ENCODE measurements at places on chromosomes 13 and 19.

GRCh38 chr19:55257461-55258420, 1.1 kb downstream of the PPP6R1 start:
- DNase-seq = no peak

DNA sequence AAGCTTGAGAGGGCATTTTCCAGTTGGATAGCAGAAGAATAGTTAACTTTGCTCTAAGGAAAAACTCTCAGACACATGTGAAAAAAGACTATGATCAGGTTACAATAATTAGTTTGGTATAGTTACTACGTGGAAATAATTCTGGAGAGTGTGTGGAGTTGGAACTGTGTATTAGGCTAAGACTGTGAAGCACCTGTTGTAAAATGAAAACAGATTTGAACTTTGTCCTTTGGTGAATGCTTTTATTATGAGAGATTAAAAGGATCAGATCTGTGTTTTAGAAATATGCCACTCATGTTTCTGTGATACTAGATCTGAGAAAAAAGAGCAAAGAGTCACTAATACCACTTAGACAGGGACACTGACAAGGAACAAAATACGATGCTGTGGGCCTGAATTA, 807.5 kb upstream of the ATXN8OS start:
- DNase-seq = no peak

DNA sequence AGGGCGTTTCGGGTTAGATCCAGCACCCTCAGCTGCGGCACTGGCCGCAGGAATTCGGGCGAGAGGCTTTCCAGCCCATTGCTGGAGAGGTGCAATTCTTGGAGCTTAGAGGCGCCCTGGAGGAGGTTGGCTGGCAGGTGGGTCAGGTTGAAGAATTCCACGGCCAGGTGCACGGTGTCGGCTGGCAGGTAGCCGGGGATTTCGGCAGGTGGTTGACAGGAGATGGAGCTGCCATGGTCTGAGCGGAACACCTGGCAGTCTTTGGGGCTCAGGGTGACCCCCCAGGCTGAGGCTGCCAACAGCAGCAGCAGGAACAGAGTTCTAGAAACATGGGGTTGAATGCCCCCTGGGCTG, 1.3 kb downstream of the LRG1 start:
- DNase-seq = no peak

GRCh38 chr19:55392820-55393761, 7.4 kb downstream of the RPL28 start:
- DNase-seq = no peak

DNA sequence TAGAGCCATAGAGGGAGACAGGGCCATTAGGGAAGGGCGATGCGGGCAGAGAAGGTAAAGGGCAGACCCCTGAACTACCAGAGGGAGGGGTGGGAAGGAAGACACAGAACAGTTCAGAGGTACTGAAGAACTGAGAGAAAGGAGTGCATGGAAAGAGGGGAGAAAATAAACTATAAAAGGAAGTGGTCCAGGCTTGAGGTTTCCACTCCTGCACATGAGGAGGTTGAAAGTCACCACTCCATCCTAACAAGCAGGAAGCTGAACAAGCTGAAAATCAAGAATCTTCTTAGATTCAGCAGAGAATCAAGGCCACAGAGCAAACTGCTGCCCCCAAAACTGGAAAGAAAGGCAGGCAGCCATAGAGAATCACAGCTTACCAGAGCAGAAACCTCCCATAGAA, 45.1 kb downstream of the MIPEP start:
- DNase-seq = no peak

DNA sequence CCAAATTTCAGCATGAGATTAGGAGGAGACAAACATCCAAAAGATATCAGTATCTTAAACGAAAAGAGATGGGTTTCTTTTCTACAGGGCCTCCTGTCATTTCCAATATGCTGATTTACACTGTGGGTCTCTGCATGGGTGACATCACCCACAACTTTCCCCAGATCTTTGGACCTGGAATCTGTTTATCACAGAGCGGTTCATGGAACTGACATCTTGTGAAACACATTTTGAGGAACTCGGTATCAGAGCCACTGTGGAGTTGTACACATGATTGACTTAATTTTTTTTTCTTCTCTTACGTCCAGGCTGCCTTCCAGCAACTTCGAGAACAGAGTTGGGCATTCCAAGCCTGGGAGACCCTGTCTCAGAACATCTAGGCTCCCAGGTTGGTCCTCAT, 80.2 kb upstream of the SERP2 start:
- no peak for DNase-seq

GRCh38 chr19:33348301-33349010, 25.1 kb upstream of the CEBPG start:
- DNase-seq = no peak

- no peak for DNase-seq
Observed at GRCh38 chr19:23542562-23542961, 144.4 kb downstream of the ZNF675 start.

DNA sequence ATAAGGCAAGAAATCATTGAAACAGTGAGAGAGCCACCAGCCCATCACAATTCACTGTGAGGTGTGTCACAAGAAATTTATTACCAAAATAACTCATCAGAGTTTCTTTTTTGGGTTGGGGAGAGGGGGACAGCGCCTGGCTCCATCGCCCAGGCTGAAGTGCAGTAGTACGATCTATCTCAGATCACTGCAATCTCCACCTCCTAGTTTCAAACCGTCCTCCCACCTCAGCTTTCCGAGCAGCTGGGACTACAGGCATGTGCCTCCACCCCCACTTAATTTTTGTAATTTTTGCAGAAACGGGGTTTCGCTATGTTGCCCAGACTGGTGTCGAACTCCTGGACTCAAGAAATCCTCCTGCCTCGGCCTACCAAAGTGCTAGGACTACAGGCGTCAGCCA, 3.6 kb downstream of the IFNL1 start:
- no peak for DNase-seq

DNA sequence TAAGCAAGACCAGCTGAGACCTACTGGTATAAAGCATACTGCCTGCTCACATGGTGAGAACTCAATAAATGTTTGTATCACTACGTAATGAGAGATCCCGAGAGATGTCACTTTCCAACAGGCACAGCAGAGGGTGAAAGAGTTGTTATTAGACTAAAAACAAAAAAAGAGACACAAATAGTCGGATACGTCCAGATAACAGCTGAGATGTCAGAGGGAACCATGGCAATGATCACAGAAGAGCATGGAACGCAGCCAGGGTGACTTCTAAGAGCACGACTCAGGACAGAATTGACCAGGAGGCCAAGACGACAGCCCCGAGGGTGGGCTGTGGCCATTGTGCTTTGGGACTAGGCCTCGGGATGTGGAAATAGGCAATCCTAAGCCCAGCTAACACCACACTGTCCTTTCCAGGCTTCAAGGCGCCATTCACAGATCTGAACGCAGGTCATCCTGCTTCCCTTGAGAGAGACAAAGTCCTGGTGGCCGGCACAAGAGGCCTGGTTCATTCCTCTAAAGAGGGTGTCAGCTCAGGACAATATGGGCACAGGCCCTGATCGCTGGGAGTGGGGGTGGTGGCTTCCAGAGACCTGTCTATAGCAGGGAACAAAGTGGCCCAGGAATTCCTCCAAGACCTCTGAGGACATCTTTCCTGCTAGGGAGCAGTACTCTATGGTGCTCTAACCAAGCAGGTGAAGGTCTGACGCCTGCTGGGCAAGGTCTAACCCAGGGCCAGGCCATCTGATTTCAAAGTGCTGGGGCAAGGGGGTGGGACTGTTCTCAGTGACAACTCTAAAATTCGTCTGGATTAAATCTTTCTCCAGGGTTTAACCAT, 3.2 kb downstream of the SH3GL1 start:
- DNase-seq = no peak

GRCh38 chr13:112692104-112692503, 2.3 kb downstream of the ATP11A start:
- DNase-seq = no peak

DNA sequence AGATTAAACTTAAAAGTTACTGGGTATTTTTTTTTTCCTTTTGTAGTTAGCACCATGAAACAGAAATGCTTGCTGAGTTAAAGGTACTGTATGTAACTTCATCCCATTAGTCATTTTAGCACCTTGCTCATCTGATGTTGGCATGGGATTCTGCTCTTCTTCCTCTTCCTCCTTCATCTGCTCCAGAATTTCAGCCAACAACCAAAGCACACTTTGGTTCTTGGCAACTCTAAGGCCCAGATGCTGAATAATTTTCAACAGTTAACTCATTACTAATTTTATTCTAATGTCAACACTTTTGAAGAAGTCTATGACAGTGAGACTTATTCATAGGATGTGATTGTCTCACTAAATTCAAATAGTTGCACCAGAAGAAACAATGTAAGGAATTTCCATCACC, 359.2 kb downstream of the KCTD12 start:
- DNase-seq = no peak

GRCh38 chr19:29367791-29368222, 154.9 kb upstream of the UQCRFS1 start:
- DNase-seq = no peak

DNA sequence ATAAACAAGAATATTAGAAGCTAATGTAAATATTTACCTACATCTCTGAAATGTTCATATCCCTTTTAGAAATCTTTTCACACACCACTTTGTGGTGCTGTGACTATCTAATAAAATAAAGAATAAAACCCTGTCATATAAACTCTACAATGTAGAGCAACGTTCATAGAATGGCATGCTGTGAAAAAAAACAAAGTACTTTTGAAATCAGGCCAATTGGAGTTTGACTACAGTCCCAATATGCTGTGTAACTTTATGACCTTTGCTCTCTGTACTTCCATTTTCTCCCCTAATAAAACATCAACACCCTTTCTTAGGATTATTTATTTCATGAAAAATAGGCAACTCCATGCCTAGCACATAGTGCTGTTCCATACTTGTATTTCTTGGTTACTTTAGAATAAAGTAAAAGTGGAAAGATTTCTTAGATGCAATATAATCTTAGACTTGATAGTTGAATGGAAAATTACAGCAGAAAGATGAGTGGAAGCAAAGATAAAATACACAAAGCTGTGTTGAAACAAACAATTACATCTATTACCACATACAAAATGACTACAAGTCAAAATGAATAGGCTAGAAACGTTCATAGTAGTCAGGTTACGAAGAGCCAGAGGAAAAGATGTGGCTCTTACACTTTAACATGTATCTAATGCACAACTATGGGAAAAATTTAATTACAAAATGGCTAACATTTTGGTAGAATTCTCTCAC, 613.2 kb upstream of the SLITRK5 start:
- peak; percentile 43 for DNase-seq

DNA sequence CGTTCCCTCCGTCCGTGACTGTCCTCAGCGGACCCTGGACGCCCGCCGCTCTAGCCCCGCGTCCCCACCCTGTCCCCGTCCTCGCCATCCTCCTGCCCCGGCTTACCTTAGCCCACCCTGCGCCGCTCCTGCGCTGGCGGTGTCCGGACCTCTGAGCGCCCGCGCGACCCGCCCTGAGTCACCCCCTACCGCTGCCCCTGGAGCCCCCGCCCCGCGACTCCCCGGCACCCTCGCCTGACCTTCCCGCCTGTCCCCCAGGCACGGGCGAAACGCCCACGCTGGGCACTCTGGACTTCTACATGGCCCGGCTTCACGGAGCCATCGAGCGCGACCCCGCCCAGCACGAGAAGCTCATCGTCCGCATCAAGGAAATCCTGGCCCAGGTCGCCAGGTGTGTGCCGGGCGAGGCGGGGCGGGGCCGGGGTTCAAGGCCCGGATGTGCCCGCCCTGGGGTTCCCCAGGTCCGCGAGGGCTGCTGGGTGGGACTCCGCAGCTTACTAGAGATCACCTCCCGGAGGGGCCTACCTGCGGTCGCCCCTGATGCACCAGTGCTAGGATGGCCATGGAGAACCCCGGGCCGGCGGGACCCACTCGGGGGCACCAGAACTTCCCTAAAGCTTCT, 5.1 kb downstream of the HMG20B start:
- DNase-seq = no peak

GRCh38 chr19:2167896-2168618, 4.3 kb downstream of the DOT1L start:
- DNase-seq = no peak

- no peak for DNase-seq
Observed at GRCh38 chr19:23394511-23394910, 760 bp downstream of the ZNF91 start.

DNA sequence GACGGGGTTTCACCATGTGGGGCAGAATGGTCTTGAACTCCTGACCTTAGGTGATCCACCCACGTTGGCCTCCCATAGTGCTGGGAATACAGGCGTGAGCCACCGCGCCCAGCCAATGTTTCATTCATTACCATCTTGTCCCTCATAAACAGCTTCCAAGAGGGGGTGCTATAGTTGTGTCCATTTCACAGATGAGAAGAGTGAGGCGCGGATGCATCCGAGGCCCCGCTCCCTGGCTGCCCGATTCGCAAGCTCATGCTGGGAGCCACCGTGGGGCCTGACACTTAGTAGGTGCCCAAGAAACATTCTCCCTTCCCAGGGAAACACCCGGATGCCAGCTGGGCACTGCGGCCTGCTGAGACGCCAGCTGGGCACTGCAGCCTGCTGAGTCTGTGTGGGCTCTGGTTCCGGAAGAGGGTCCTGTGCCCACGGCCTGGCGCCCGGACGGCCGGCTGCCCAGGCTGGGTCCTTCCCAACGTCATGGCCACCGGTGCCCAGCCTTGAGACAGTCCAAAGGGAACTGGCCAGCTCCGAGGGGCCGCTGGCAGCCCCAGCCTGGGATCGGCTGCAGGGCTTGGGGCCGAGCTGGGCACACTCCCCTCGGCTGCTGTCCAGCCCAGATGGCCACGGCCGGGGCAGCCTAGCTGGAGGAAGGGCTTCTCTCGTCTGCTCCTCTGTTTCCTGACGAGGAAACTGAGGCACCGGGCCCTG, 54.7 kb downstream of the NFIC start:
- no peak for DNase-seq

GRCh38 chr19:31600731-31601295, 251.6 kb upstream of the TSHZ3 start:
- DNase-seq = no peak

DNA sequence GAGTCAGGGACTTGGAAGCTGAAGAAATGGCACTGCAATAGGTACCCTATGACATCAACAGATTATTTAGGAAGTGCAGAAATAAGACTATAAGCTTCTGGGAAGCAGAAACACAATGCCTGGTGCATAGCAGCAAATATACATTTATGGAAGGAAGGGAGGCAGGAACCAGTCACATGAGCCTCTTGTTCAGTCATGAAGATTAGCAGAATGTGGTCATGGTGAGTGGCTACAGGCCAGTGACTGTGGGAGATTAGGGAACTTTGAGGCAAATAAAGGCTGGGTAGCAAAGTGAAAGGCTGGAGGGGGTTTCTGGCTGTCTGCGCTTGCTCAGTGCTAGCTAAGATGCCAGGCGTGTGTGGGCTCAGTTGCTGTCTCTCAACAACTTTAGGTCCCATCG, 96.3 kb downstream of the EPSTI1 start:
- no peak for DNase-seq

GRCh38 chr13:88031980-88032559, 360.9 kb downstream of the SLITRK5 start:
- DNase-seq = no peak

GRCh38 chr13:110258876-110259631, 47.9 kb downstream of the COL4A1 start:
- no peak for DNase-seq

GRCh38 chr19:58562122-58563033, 4.0 kb upstream of the UBE2M start:
- no peak for DNase-seq

Data from smooth muscle cell of the brain vasculature (primary cell).